HT1080 (cell line): ENCODE measurements at places on chromosomes 2 and 18. TPM values are rescaled to one million over a fixed set of nuclear protein-coding genes. Genes with fewer than 3 reads are reported as not detected.

GRCh38 chr18:48612511-48612910 lies 73.7 kb downstream of the CTIF start:
- no peak for DNase-seq

GRCh38 chr2:9167718-9168657 lies 38.6 kb upstream of the ASAP2 start:
- DNase-seq = no peak

DNA sequence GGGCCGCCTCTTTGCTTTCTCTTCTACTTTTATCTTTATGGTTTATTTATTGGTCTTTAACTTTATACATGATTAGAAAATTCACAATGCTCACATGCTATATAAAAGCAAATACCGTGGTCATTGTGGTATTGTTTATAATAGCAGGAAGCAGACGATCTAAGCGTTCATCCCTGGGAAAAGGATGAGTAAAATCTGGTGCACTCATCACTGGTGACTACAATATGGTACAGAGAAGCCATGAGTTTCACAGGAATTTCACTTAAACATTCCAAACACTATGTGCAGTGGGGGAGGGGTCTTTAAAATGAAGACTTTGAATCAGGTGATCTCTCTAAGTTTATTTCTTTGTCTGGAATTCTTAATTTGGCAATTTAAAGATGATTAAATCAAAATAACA lies 97.9 kb downstream of the SCN3A start:
- peak; percentile 54 for DNase-seq

GRCh38 chr18:74115046-74115445 lies 32.6 kb downstream of the FBXO15 start:
- DNase-seq = peak; percentile 32

DNA sequence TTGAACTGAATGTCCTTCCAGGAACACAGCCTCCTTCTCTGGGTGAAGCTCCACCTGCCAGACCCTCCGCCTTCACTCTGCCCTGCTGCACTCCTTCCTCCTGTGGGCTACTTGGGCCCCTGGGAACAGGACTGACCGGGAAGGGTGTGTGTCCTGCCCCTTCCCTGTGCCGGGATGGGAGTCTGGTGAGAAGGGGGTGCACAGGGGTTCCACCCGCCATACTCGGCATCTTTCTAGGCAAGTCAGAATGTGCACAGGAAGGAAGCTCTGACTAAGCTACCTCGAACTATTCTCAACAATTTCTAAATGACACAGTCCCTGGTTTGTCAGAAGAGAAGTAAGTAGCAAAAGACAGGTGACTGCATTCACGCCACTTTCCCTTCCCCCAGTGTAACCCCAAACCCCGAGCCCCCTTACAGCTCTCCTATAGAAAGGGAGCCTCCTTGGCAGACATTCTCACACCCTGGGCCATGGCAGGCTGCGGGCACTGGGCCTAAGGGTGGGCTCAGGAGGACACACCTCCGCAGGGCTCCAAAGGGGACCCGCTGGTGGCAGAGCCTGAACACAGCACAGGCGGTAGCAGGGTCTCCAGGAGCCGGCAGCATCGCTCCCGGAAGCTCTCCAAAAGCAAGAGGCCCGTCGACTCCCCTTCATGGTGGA lies 184.1 kb downstream of the HDAC4 start:
- DNase-seq = peak; percentile 24

- no peak for DNase-seq
These were observed 452.4 kb upstream of the RGPD4 start for GRCh38 chr2:107374249-107374648.

DNA sequence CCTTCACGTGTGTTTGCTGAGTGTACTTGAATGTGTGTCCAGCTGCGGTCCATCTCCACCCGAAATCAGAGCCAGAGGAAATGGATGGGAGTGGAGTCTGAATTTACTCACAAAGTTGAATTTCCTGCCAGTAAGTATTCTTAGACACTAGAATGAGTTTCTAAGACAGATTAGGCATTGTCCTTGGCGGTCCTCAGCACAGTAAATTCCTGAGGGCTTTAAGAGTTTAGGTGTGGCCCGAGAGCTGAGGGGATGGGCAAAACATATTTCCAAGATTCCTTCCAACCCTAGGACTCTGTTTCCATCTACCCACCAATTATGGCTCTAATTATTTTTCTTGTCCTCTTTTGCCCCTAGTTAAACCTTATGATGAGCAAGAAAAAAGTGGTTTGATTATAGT lies 90.3 kb upstream of the PHLPP1 start:
- peak; percentile 94 for DNase-seq

DNA sequence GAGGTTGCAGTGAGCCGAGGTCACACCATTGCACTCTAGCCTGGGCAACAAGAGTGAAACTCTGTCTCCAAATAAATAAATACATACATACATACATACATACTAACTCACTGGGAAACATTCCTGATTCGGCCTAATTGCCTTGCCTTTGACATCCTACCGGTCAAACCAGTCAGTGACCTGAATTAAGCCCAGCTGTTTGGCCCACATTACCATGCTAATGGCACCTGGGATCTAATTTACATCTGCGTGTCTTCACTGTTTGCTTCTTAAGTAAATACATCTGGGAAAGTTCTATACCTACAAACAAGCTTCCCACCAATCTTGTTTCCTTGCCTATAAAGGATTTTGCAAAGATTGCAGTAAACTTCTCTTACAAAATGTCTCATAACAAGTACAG lies 230.2 kb upstream of the ZC3H15 start:
- no peak for DNase-seq

- peak; percentile 55 for DNase-seq
These were observed 20.1 kb upstream of the C2orf72 start for GRCh38 chr2:231017231-231017598.

DNA sequence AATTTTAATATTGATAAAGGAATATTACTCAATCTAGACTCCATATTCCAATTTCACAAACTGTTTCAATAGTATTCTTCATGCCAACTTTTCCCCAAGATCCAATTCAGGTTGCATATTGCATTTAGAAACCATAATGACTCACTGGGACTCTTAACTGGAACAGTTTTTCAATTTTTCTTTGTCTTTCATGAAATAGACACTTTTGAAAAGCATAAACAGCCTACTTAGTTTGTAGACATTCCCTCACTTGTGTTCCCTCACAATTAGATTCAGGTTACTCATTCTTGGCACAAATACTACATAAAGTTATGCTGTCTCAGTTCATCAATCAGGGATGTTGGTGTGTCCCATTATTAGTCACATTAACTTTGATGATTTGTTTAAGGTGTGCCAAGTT lies 1768.4 kb upstream of the PIK3C3 start:
- DNase-seq = no peak

DNA sequence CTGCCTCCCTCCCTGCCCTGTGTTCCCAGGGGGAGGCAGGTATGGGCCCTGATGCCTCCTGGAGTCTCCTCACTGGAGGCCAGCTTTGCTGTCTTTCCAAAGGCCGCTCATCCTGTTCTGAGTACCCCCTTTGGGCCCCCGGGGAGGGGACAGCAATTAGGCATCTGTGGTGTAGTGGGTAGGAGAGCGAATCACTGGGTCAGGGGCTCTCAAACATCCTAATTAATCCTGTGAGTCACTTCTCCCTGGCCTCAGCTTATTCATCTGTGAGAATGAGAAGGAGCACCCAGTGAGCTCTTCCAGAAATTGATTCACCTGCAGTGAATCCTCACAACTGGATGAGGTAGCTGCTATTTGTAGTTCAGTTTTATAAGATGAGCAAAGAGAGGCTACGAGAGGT lies 16.4 kb downstream of the TET3 start:
- DNase-seq = peak; percentile 64

DNA sequence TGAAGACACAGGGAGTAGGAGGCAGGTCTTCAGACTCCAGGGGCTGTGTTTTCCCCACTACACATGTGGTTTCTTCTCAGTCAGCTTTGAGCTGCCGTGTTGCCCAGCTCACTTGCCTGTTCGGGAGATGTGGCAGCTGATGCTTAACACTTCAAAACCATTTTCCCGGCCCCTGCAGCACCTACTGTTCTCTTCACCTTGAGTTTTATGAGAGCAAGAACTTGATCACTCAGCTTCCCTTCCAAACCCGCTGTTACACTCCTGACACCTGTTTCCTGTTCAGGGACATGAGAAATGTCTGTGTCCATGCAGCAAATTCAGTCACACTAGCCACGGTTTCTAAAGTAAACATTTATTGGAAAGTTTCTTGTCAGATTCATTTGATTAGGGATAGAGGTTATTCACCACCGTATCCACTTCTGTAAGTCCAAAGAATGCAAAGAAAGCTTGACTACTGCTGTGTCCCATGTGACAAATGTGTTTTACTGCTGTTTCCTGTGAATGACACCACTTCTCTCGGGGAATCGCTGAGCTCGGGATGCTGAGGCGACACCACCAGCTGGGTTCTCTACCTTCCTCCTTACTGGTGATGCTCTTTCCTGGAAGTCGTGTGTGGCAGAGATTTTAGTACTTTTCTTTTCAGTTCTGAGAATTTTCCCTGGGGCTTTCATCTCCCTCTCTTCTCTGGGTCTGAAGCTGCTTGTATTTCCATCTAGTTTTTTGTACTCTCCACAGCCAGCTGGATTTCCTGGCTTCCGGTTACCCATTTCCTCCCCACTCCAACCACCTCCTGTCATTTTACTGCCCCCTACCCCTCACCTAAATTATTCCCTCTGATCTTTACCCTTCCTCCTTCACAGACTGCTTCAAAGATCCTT lies 91.7 kb downstream of the KLF7 start:
- no peak for DNase-seq

The CFAP65 gene
- not detected in 2 replicates for total RNA-seq

The AQP4 gene
- total RNA-seq = not detected in 2 replicates

The CTIF gene
- total RNA-seq = 18.9 and 19.8 TPM in 2 replicates

The LONRF2 gene
- total RNA-seq = 0.47 and 1.6 TPM in 2 replicates

The RSAD2 gene
- not detected in 2 replicates for total RNA-seq
